ENCODE measurements at places on chromosomes 2 and 18.

DNA sequence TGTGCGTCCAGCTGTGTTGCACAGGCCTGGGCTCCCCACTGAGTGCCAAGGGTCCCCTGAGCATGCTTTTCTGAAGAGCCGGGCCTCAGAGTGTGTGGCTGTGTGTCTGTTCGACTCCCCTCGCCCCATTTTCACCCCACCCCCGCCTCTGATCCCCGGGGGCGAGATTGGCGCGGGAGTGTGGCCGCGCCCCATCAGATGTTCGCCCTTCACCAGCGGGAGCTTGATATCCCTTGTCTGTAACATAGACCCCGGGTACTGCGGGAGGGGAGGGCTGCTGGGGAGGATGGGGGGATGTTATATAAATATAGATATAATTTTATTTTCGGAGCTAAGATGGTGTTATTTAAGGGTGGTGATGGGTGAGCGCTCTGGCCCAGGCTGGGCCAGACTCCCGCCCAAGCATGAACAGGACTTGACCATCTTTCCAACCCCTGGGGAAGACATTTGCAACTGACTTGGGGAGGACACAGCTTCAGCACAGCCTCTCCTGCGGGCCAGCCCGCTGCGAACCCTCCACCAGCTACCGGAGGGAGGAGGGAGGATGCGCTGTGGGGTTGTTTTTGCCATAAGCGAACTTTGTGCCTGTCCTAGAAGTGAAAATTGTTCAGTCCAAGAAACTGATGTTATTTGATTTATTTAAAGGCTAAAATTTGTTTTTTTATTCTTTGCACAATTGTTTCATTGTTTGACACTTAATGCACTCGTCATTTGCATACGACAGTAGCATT is 1.5 kb downstream of the RHOB start:
- no peak for DNase-seq

GRCh38 chr18:73954268-73954667 is 193.4 kb downstream of the FBXO15 start:
- DNase-seq = no peak

- DNase-seq = peak; percentile 3
These were observed 199.9 kb downstream of the BCL2 start for GRCh38 chr18:63119647-63120046.

- no peak for DNase-seq
These were observed 87.6 kb downstream of the PLCL1 start for GRCh38 chr2:197891897-197892442.

DNA sequence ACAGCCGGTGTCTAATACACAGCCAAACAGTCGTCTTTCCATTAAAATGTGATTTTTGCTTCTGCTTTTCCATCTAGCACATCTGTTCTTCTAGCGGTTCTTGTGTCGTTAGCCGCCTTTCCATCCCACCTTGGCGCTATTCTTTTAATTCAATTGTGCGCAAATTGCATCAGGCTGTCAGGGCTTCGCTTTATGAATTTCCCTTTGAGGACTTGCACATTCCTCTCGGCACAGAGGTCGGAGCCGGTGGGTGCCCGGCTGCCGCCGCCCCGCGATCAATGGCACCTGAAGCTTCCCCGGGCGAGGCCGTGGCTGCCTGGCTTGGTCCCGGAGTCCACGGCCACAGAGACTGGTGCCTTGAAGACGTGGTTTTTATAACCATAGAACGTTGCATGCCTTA is 33.9 kb upstream of the TSPYL6 start:
- no peak for DNase-seq

DNA sequence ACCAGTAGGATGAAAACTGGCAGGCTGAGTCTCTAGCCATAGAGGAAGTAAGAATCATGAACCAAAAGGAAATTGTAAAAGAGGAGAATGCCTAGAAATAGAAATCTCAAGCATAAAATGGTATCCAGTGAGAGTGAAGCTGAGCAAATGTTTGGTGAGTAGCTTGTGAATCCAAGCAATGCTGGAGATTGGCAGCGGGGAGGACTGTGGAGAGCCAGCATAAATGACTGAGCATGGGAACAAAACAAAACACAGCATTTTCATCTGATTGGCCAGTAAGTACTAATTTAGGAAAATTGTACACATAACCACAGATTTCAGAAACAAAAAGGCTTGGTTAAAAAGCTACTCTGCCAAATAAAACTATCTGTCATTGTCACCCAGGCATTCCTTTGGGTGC is 390.0 kb downstream of the STK39 start:
- no peak for DNase-seq

GRCh38 chr2:177783835-177784744 is 288.5 kb downstream of the PDE11A start:
- DNase-seq = peak; percentile 4

DNA sequence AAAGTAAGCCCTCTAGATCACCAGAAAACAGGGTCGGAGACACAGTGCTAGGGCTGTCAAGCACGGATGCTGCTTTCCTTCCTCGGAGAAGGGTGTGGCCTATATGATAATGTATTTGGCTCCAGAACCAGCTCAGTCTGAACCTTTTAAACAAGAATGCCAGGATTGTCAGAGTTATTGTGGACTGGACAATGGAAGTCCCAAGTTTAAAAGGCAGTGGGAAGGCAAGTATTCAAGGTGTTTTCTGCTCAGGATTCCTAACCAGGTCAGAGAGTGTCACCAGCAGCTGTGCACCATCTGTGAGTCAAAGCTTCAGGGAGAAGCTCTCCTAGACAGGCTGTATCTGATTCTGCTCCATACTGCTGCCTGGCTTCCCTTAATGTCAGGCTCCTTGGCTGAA is 94.8 kb downstream of the SPOPL start:
- no peak for DNase-seq

- no peak for DNase-seq
These were observed 90.6 kb downstream of the ACVR1C start for GRCh38 chr2:157538064-157538463.

DNA sequence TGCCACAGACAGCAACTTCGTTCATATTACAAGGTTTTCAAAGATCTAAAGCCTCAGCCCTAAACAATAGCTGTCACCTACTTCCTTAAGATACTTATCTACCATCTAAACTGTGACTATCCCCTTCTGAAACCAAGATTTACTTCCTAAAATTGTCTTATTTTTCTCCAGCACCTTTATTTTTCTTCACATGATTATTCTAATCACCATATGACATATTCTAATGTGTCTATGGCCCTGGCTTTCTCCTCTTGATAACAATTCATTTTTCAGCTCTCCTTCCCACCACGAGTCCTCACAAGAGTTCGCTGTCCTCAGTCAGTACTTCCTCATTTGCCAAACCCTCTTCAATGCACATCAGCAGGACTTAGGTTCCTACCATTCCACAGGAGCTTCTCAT is 53.9 kb downstream of the RTTN start:
- DNase-seq = no peak

GRCh38 chr18:26085056-26085455 is 5.4 kb downstream of the SS18 start:
- no peak for DNase-seq

- DNase-seq = no peak
These were observed 17.1 kb upstream of the ARHGAP28 start for GRCh38 chr18:6712401-6712800.

GRCh38 chr2:43098539-43098938 is 127.9 kb downstream of the ZFP36L2 start:
- no peak for DNase-seq

GRCh38 chr18:61690418-61691138 is 202.2 kb downstream of the RNF152 start:
- no peak for DNase-seq

DNA sequence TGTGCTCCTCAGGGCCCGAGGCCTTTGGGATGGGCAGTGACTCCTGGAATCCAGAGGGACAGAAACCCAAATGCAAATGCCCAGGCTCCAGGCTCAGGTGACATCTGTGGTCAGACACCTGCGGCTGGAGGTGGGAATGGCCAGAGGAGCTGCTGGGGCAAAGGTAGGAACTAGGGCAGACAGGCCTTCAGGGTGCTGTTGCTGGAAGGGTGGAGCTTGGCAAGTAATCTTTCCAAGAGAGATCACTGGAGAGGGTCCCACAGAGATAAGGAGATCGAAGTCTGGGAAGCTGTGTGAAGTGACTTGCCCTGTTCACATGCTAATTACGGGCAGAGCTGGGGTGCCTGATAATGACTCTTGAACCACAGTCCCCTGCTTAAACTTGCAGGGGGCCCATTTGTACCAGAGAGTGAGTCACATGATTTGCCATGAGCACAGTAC is 82.4 kb downstream of the ACAA2 start:
- DNase-seq = no peak

DNA sequence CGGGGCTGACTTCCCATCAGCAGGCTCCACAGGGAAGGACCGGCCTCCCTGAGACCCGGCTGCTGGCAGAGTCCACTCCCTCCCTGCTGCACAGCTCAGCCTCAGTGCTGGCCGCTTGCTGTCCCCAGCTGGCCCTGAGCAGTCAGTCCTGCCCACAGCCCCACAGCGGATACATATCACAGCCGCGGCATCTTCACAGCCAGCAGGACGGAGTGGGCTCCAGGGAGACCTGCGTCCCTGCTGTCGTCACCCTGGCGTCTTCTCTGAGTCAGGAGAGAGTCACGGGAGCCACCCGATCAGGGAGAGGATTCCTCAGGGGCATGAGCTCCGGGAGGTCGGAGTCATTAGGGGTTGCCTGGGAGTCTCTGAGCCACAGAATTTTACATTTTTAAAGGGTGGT is 13.1 kb upstream of the SNTG2 start:
- no peak for DNase-seq

DNA sequence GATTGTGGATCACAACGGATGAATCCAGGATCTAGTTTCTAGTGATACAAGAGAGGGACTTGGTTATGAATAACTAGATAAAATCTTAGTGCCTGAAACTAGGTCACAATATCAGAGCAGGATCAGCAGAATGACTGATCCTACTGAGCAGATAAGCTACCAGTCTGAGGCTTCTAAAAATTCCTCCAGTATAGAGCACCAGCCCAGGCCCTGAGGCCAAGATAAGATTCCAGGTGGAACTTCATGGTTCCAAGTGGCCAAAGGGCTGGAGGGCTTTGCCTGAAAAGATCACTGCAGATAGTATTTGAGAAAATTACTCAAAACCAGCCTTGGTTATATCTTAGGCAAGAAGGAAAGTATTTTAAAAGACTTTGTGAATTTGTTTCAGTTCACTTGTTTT is 162.4 kb downstream of the GREB1L start:
- no peak for DNase-seq

DNA sequence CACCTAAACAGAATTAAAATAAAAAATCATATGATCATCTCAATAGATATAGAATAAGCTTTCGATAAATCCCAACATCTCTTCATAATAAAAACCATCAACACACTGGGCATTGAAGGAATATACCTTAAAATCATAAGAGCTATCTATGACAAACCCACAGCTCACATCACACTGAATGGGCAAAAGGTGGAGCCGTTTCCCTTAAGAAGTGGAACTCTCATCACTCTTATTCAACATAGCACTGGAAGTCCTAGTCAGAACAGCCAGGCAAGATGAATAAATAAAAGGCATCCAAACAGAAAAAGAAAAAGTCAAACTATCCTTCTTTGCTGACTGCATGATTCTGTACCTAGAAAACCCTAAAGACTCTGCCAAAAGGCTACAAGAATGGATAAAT is 510.3 kb downstream of the ZNF804A start:
- DNase-seq = no peak

GRCh38 chr18:12934454-12935071 is 13.2 kb upstream of the SEH1L start:
- peak; percentile 62 for DNase-seq

- DNase-seq = no peak
These were observed 19.8 kb downstream of the ARL5A start for GRCh38 chr2:151808258-151809072.

DNA sequence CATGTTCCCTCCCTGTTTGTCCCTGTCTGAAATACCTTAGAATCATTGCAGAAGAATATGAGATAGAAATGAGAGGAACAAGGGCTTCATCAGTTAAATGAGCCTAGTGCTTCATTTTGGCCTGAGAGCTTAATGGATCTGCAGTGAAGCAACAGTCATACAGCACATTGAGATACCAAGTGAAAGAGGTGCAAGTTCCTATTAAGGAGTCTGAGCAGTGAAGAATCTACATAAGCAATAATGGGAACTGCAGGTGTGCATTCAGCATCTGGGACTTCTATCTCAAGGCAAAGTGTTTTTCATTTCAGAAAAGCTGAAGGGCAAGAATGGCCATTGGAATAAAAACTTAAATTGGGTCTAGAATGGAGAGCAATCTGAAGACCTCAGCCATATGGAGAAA is 323.2 kb upstream of the SLC39A10 start:
- DNase-seq = no peak

DNA sequence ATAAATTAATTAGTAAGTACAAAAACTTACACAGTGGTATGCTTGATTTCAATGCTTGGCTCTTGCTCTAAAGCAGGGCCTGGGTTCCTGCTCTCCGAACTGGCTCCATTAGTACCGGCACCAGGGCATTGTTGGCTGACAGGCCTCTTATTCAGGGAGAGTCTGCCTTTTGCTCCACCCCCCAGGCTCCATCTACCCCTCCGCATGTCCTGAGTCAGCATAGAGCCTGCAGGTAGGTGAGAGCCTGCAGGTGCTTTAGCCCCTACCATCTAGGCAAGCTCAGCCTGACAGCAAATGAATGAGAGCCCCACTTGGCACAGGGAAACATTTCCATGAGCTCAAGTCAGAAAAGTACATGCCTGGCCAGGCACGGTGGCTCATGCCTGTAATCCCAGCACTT is 35.1 kb upstream of the EFHD1 start:
- DNase-seq = no peak

DNA sequence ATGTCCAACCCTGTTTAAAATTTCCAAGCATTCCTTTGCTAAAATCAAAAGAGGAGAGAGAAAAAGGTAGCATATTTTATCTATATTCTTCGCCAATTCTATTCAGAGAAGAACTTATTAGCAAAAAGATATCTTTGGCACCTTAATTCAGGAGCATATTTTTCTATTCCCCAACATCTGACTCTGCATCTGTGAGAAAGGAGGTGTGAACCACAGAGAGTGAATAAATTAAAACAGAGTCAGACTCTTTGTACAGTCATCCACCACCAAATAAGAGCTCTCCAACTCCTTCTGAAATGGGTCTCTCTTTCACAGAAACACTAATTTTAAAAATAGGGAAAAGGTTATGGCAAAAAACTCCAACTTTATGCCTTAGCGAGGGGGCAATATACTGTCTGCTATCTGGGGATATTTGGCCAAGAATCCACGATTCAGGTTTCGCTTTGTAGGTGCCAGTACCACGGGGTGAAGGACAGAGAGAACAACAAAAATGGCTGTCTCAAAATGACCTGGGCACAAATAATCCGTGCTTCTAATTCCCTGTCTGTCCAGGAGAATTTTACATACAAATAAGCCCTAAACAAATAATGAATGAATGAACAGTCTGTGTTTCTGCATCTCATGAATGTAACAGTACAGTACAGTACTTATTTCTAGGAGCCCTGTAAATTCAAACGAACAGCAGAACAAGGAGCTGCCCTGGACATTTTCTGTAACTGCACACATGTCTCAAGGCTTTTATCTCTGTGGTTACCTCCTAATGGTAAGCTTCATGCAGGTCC is 43.4 kb downstream of the EPB41L3 start:
- DNase-seq = no peak

DNA sequence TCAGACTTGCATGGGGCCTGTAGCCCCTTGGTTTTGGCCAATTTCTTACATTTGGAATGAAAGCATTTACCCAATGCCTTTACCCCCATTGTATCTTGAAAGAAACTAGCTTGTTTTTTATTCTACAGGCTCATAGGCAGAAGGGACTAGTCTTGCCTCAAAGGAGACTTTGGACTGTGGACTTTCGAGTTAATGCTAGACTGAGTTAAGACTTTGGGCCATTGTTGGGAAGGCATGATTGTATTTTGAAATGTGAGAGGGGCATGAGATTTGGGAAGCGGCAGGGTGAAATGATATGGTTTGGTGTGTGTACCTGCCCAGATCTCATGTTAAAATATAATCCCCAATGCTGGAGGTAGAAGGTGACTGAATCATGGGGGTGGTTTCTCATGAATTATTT is 13.4 kb upstream of the WDR75 start:
- no peak for DNase-seq

GRCh38 chr2:145123606-145124005 is 603.7 kb upstream of the ZEB2 start:
- no peak for DNase-seq

Measured in HFF-Myc (cell line).